ENCODE measurements at places on chromosomes 16 and 17. TPM values are rescaled to one million over a fixed set of nuclear protein-coding genes. Genes with fewer than 3 reads are reported as not detected.

- H3K36me3 ChIP-seq = no peaks in the 10 kb centered on the region
- peaks cover 7% of the 10 kb centered on the region for H3K4me1 ChIP-seq
- no peaks in the 10 kb centered on the region for H3K27me3 ChIP-seq
- H3K27ac ChIP-seq = no peak overlapping the region
Measured at GRCh38 chr16:31466381-31466841, 5.5 kb upstream of the TGFB1I1 start.

DNA sequence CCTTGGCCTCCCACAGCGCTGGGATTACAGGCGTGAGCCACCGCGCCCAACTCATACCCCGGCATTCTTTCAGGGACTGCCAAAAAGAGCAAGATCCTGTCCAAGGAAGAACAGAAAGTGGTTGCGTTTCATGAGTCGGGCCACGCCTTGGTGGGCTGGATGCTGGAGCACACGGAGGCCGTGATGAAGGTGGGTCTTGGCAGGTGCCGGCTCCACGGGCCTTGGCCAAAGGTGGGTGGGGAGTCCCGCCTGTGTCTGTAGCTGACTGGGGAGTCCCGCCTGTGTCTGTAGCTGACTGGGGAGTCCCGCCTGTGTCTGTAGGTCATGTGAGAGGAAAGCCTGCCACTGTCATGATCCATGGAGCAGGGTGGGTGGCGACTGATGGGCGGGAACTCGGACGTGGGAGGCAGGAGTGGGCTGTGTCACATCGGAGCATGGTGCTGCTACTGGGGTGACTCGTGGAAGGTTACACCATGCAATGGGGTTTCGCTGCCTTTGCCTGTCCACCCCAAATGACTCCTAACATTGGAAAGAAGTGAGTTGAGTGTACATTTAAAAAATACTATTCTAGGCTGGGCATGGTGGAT is 10.0 kb upstream of the RPL13 start:
- H3K27me3 ChIP-seq = no peaks in the 10 kb centered on the region
- peaks cover 2% of the 10 kb centered on the region for H3K4me1 ChIP-seq
- no peak for DNase-seq
- H3K36me3 ChIP-seq = no peaks in the 10 kb centered on the region
- H3K27ac ChIP-seq = no peak overlapping the region
- no peak overlapping the region for H3K4me3 ChIP-seq

DNA sequence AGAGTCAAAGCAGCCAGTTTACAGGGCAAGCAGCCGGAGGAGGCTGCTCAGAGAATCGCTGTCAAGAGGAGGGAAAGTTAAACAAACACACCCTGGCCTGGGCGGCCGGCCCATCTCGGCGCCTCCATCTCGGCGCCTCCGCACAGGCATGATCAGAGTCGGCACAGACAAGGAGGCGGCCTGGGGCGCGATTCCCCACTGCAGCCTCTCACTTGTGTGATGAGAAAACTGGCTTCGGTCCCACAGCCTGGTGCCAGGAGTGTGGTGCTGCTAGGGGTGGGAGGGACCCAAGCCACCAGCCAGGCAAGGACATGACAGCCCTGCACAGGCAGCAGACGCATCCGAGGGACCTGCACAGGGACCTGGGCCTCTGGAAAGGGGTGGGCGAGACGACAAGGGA is 17.7 kb downstream of the SLC38A10 start:
- H3K36me3 ChIP-seq = no peaks in the 10 kb centered on the region
- H3K27ac ChIP-seq = no peak overlapping the region
- DNase-seq = peak; percentile 32
- no peaks in the 10 kb centered on the region for H3K4me1 ChIP-seq

DNA sequence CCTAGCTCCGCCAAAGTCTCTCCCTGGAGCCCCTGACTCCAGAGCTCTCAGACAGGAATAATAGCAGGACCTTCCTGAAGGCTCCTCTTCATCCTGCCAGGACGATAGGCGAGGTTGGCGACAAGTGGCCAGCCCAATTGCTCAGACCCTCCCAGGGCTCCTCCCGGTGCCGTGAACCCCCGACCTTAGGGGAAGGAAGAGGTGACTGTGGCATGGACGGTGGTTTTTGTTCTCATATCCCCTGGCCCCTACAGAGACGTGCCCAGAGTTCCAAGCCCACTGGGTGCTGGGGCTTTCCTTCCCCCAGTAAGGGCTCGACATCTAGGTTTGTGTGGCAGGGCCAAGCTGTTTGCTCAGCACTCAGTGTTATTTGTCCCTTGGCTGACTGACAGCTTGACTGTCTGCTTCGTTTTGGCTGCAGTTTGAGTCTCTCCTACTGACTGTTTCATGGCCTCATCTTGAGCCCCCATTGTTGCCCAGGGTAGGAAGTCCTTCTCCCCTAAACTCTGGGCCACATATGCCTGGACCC is 4.6 kb upstream of the ADCY7 start:
- no peaks in the 10 kb centered on the region for H3K36me3 ChIP-seq
- H3K4me3 ChIP-seq = no peak overlapping the region
- no peaks in the 10 kb centered on the region for H3K27me3 ChIP-seq

GRCh38 chr16:57479976-57480753 is 6.1 kb downstream of the DOK4 start:
- no peaks in the 10 kb centered on the region for H3K27me3 ChIP-seq
- H3K4me3 ChIP-seq = peak overlapping the region; percentile 29
- no peaks in the 10 kb centered on the region for H3K36me3 ChIP-seq
- DNase-seq = peak; percentile 90
- H3K4me1 ChIP-seq = peaks cover 77% of the 10 kb centered on the region

GRCh38 chr16:49810831-49811230 is 45.1 kb downstream of the ZNF423 start:
- H3K4me3 ChIP-seq = no peak overlapping the region
- H3K27me3 ChIP-seq = no peaks in the 10 kb centered on the region
- no peak overlapping the region for H3K27ac ChIP-seq

DNA sequence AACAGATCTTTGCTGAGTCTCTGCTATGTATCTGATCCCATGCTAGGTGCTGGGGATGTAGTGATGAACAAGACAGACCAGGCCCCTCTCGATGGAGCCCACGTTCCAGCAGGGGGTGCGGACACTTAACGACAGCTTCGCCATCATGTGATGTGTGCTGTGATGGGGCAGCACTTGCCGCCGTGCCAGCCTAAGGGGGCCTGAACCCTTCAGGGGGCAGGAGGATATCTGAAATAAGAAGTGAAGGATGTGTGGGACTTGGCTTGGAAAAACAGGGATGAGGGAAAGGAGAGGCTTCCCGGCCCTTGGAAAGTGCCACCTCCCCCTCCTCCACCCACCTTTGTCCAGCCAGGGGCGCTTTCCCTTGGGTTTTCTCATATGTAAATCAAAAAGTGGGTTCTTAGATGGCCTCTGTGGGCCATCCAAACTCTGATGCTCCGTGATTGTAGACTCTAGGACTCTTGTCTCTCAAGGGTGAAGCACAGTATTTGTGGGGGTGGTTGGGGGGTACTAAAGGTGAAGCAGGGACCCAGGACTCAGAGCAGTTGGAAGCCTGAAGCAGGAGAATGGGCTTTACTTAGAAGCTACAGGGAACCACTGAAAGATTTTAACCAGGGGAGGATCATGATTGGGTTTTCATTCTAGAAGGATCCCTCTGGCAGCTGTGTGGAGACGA is 4.0 kb upstream of the DLX3 start:
- no peak overlapping the region for H3K4me3 ChIP-seq
- H3K36me3 ChIP-seq = no peaks in the 10 kb centered on the region
- peaks cover 76% of the 10 kb centered on the region for H3K27me3 ChIP-seq
- H3K27ac ChIP-seq = no peak overlapping the region
- no peak for DNase-seq

DNA sequence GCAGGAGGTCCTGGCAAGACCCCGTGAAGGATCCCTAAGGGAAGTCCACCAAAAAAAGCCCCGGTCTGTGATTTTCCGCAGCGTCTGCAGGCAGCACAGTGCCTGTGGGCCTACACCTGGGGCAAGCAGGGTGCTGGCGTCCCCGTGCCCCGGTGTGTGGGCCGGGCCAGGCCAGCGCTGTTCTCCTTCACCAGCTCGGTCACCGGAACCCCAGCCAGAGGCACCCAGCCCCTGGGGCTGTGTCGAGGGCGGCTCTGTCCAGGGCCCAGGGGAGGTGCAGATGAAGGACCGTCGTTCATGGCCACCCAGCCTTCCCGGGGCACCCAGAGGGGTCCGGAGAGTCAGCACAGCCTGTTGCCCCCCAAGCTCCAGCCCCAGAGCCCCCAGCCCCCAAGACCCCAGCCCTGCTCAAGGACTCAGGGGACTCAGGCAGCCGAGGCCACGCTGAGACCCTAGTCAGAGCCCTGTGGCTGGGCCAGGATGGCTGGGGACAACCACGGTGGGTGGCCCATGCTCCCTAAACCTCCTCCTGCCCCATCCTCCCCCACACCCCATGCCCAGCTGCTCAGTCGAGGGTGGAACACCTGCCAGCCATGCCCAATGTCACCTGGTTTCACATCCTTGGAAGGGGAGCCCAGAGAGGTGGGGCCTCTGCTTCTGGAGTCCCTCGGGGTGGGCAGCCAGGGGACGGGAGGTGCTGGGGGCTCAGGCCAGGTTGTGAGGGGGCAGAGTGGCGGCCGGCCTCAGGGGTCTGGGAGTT is 5.7 kb upstream of the C1QTNF8 start:
- H3K27me3 ChIP-seq = no peaks in the 10 kb centered on the region
- no peaks in the 10 kb centered on the region for H3K36me3 ChIP-seq
- no peak for DNase-seq
- no peak overlapping the region for H3K27ac ChIP-seq

GRCh38 chr17:76275382-76276068 is 10.4 kb downstream of the UBALD2 start:
- no peaks in the 10 kb centered on the region for H3K36me3 ChIP-seq
- H3K27ac ChIP-seq = no peak overlapping the region
- H3K4me1 ChIP-seq = peaks cover 11% of the 10 kb centered on the region
- no peaks in the 10 kb centered on the region for H3K27me3 ChIP-seq
- no peak for DNase-seq
- no peak overlapping the region for H3K4me3 ChIP-seq

DNA sequence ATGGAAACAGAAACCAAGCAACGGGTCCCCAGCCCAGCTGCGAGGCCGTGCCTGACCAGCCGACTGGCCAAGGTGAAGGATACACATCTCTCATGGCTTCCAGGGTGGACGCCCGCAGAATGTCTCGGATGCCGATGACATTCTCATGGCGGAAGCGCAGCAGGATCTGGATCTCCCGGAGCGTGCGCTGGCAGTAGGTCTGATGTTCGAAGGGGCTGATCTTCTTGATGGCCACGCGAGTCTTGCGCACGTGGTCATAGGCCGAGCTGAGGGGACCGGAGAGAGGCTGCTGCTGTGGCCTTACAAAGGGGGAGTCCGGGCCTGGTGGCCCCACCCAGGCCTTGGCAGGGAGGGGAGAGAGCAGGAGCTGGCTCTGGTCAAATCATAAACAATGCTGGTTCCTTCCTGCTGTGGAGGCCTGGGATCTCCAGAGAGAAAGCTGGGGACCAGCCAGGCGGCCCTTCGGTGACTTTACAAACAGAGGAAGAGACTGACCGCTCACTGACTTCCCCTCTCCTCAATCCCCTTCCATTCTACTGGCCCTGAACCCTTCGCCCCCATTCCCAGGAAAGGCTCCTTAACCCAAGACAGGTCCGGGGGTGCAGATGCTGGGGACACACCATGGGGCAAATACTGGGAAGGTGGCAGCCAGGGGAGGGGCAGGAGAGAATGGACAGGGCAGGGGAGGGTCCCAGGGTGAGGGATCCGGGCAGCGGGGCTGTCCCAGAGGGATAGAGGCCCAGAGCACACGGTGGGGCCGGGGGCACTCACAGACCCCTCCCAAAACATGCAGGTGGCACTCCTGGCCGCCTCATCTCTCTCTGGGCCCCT is 1.1 kb downstream of the MAPK3 start:
- no peak for DNase-seq
- H3K4me3 ChIP-seq = peak overlapping the region; percentile 98
- H3K4me1 ChIP-seq = peaks cover 38% of the 10 kb centered on the region

DNA sequence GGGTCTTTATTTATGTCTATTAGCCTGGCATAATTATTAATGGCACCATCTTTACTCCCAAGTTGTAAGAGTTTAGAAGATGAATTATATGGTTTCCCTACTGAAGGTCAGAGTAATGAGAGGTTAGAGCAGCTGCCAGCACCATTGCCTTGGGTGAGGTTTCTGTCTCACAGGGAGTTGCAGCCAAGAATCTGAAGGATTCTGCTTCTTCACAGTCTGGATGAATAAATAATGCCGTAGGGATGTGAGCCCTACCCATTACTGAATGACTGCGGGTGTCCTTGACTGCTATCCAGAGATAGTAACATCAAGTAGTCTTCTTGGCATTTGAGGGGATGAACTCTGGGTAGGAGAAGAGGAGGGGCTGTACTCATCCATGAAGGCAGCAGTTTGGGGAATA is 52.8 kb upstream of the SMIM36 start:
- DNase-seq = no peak
- no peak overlapping the region for H3K27ac ChIP-seq
- H3K4me1 ChIP-seq = no peaks in the 10 kb centered on the region
- H3K4me3 ChIP-seq = no peak overlapping the region
- no peaks in the 10 kb centered on the region for H3K36me3 ChIP-seq

GRCh38 chr16:2749476-2749875 is 3.0 kb upstream of the SRRM2 start:
- no peak overlapping the region for H3K4me3 ChIP-seq
- no peak overlapping the region for H3K27ac ChIP-seq
- H3K36me3 ChIP-seq = no peaks in the 10 kb centered on the region
- peaks cover 11% of the 10 kb centered on the region for H3K4me1 ChIP-seq
- H3K27me3 ChIP-seq = no peaks in the 10 kb centered on the region

DNA sequence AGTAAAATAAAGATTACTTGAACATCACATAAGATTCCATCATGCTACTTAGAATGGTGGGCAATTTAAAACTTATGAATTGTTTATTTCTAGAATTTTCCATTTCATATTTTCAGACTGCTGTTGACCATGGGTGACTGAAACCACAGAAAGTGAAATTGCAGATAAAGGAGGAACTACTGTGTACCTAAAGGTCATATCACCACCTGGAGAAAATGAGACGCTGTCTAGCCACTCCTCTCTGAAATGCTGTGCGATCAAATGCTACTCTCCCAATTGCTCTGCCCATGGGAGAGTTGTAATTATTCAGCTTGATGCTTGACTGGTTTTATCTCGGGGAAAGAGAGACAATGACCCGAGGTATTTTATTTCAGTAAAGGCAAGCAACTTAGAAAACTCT is 128.9 kb upstream of the ERCC4 start:
- no peak for DNase-seq
- no peaks in the 10 kb centered on the region for H3K27me3 ChIP-seq
- H3K27ac ChIP-seq = no peak overlapping the region
- no peaks in the 10 kb centered on the region for H3K36me3 ChIP-seq

- no peak overlapping the region for H3K4me3 ChIP-seq
- no peak for DNase-seq
- H3K4me1 ChIP-seq = no peaks in the 10 kb centered on the region
- H3K27me3 ChIP-seq = no peaks in the 10 kb centered on the region
- H3K27ac ChIP-seq = no peak overlapping the region
Measured at GRCh38 chr16:57216968-57217367, 28.1 kb upstream of the ARL2BP start.

ALOX15B gene
- 5.7 TPM for total RNA-seq

RCVRN gene
- 0.07 TPM for total RNA-seq

KRTAP4-1 gene
- not detected for total RNA-seq

PRSS53 gene
- 1.5 TPM for total RNA-seq

BMERB1 gene
- total RNA-seq = 10.3 TPM

ASIC2 gene
- 2.3 TPM for total RNA-seq

All from hepatocyte (in vitro differentiated cells).